NCI-H1417 treated with DMSO at 0.1 percent for 48 hours (cell line): ENCODE measurements at places on chromosomes 12 and 14.

- DNase-seq = no peak
Measured at GRCh38 chr14:88411039-88411438, 25.6 kb downstream of the SPATA7 start.

- DNase-seq = no peak
Measured at GRCh38 chr12:4168036-4168435, 105.5 kb upstream of the CCND2 start.

GRCh38 chr12:88698471-88698870 lies 118.2 kb upstream of the KITLG start:
- no peak for DNase-seq

DNA sequence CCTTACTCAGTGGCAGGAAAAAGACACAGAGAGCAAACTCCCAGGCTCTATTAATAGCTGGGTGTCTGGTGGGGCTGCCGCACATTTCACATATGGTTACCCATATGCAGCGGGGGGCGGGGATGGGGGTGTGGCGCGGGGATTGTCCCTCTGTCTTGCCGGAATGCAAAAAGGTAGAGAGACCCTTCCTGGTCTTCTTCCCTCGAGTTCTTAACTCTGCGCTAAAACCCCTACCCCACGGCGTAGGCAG lies 1.7 kb downstream of the PRMT8 start:
- no peak for DNase-seq

- DNase-seq = no peak
Measured at GRCh38 chr14:87996291-87996592, 3.3 kb upstream of the GALC start.

DNA sequence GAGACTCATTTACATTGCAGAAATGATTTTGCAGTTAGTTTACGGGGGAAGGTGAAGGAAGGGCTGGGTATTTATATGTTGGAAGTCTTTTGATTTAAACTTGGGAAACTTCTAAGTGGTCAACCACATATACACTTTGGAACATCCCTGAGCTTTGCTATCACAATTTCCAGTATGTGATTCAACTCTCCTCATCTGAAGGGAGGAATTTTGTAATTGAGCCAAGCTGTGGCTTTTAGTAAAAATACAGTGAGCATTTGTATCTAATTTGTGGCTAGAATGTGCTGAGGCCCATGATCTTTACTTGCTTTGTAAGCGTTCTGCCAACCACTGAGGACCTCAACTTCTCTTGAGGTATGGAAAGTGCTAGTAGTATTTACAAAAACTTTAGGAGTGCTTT lies 235.0 kb upstream of the PDZRN4 start:
- DNase-seq = no peak

DNA sequence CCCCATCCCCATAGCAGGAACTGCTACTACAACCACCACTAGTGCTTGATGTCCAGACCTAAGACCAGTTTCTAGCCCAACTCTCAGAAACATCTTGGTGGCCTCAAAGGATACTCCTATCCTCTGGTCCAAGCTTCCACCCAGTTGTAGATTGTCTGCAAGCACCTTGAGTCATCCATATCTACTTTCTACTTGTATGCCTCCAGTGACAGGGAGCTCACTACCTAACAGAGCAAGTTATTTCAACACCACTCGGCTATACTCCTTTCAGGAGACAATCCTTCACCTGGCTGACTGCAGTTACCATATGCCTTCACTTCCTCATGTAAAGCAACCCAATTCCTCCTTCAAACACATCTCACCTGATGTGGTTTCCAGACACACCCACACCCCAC lies 49.5 kb downstream of the KDM2B start:
- DNase-seq = no peak

DNA sequence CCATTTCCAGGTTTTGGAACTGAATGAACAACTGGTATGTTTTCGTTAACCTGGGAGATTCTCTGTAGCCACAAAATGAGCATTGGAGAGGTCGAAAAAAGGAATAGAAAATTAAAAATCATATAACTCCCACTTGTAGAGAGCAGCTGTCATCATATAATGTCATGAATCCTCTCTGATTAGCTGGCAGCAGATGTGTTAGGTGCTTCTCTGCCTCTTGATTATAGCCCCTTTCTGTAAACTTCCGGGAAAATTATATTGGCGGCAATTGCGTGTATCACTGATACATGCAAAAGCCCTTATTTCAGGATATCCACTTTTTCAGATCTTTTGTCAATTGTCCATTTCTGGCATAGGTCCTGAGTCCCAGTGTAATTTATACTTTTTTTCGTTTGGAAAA lies 31.7 kb downstream of the FGD4 start:
- DNase-seq = no peak

- no peak for DNase-seq
Measured at GRCh38 chr12:67354322-67354721, 85.2 kb downstream of the CAND1 start.

GRCh38 chr12:32365473-32366064 lies 33.8 kb upstream of the FGD4 start:
- DNase-seq = peak; percentile 17

DNA sequence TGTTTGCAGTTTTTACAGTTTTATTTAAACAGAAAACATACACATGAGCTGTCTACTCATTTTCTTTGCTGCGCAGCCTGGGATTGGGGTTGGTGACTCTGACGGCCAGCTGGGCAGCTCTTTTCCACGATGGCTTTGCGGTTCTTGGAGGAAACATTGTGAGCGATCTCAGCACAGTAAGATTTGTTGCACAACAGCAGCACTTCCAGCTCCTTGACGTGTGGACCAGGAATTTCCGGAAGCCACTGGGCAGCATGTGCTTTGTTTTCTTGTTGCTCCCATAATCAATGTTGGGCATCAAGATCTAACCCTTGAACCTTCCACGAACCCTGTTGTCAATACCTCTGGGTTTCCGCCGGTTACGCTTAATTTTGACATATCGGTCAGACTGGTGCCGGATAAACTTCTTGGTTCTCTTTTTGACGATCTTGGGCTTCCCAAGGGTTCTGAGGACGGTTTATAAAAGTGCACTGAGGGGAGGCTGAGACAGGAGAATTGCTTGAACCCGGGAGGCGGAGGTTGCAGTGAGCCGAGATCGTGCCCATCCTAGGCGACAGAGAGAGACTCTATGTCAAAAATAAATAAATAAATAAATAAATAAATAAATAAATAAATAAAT lies 21.8 kb downstream of the FKBP11 start:
- no peak for DNase-seq

DNA sequence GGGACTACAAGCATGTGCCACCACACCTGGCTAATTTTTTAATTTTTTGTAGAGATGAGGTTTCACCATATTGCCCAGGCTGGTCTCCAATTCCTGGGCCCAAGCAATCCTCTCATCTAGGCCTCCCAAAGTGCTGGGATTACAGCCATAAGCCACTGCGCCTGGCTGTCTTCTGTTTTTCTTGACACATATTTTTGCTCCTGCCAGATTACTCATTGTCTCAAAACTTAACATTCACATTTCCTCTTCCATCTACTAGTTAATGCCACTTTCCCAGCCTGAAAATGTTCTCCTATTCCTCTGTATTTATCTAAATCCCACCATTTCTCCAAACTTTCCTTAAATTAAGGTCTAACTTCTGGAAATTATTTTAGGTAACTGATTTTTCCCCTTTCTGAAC lies 36.2 kb upstream of the KCNH3 start:
- no peak for DNase-seq

DNA sequence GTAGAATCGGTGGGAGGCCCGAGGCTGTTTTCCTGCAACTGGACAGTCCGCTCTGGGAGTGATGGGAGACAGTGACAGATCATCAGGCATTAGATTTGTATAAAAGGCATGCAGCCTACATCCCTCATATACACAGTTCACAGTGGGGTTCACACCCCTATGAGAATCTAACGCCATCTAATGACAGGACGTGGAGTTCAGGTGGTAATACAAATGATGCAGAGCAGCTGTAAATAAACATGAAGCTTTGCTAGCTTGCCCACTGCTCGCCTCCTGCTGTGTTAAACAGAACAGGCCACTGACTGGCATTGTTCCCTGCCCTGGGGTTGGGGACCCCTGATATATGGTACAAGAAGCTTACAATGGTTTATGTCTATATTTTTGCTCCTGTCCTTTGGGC lies 179.0 kb downstream of the LRFN5 start:
- DNase-seq = peak; percentile 46

GRCh38 chr14:103741876-103742275 lies 26.3 kb downstream of the ZFYVE21 start:
- no peak for DNase-seq

DNA sequence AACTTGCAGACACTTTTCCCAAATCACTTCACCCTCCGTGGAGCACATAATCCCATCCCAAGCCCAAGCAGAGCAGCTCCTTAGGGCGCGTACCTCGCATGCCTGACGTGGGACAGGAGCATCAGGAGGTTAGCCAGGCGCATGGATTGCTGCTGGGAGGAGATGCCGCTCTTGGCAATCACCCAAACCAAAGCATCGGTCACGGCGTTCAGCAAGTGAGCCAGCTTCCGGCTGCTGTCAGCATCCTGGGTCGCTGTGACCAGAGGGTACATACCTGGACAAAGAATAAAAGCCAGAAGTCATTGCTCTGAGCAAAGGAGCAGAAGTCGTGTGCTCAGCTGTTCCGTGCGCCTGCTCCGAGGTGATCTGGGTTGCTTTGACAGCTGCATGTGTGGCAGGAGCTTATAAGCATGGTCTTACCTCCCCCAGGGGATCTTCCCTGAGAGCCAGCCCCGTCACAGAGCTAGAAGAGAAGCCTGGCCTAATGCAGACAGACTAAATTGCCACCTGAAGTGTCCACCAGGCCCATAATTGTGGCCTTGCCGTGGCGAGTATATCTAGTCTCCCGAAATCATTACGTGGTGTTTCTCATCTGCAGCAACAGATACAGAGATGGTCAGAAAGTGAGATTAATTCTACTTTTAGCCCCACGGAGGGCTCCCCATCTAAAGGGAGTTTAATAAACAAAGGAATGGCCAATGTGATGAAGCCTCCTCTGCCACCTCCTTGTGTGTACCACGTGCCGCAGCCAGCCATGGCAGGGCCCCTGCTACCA lies 59.1 kb downstream of the ESR2 start:
- no peak for DNase-seq

DNA sequence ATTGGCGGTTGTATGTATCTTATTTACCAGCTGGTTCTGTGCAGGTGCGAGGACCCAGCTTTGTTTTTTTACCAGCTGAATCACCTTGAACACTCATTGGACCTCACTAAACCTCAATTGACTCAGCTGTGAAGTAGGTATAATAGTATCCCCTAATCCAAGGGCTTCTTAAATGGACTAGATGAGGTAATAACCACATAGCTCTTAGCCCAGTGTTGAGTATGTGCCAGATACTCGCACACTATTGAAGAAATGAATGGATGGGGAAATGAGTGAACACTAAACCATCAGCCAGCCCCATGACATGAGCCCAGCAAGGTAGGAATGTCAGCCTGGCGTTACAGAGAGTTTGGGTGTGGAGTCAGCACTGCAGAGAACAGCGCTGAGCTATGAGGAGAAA lies 79.7 kb downstream of the RIMBP2 start:
- no peak for DNase-seq

GRCh38 chr14:85273099-85273677 lies 256.8 kb upstream of the FLRT2 start:
- DNase-seq = no peak

DNA sequence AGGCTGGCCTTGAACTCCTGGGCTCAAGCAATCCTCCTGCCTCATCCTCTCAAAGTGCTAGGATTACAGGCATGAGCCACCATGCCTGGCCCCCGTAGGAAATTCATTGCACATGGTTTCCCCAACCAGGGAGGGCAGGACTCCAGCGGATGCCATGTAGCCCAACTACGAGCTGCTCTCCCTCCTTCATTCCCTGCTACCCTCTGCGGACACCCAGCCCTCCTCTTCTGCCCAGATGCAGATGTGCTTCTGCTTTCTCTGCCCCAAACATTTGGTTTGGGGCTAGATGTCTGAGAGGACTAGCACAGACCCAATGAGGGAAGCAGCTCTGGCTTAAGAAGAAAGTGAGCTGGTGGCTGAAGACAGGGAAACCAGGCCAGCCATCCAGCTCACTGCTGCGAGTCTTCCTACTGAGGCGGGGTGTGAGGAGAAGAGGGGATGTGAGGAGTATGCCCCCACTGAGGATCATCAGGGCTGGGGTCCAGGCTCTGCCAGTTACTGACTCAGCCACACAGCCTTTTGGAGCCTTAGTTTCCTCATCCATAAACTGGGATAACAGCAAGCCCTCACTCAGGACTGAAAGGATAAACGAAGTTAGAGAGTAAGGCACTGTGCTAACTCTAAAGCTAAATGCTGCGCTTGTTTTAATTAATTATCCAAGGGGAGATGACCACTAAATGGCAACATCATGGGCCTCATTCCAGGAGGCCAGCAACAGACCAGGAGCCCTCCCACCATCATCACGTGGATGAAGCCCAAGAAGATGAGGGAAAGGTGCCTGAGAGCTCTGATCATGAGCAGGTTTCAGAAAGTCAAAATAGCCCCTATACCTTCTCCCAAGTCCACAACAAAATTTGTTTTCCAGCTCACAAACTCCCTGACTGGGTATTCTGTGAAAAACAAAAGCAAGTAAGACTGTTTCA lies 10.9 kb downstream of the CTDSP2 start:
- no peak for DNase-seq

DNA sequence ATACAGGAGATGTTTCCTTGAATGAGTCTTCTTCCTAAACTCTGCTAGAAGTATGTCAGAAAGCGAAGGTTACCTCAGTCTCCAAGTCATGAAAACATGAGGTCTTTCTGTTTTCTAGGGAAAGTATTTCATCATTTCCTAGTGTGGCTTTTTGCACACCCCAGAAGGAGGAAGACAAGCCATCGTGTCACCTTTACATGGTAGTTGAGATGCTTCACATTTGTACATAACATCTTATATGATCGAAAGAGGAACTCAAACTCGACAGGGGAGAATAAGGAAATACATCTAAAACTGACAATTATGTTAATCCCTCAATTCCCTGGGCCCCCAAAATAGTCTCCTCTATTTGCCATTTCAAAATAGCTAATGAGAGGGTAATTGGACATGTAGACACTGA lies 214.1 kb upstream of the PLEKHG7 start:
- DNase-seq = no peak

DNA sequence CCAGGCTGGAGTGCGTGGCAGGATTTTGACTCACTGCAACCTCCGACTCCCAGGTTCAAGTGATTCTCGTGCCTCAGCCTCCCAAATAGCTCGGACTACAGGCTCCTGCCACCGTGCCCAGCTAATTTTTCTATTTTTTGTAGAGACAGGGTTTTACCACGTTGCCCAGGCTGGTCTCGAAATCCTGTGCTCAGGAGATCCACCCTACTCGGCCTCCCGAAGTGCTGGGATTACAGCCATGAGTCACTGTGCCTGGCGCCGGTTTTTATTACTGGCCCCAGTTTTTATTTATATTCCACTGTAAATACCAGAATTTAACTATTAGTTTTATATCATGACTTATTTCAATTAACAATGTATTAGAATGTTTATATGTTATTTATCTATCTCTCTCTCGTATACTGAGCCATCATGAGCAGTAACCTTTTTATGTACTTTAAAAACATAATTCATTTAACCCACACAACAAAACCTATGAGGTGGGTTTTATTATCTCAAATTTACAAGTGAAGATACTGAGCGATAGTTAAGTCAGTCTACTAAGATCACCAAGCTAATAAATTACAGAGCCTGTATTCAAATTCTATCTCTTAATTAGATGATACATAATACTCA lies 47.8 kb downstream of the HECTD1 start:
- DNase-seq = no peak
